Activated naive CD8-positive, alpha-beta T cell treated with anti-CD3 and anti-CD28 coated beads, Interleukin-2, amount 50 U/mL, for 24 hours (primary cell): ENCODE measurements at places on chromosomes 2 and 18.

- DNase-seq = no peak
These were observed 94.5 kb downstream of the LAMA1 start for GRCh38 chr18:7023063-7023580.

GRCh38 chr2:653645-654425 is 23.4 kb downstream of the TMEM18 start:
- no peak for DNase-seq

DNA sequence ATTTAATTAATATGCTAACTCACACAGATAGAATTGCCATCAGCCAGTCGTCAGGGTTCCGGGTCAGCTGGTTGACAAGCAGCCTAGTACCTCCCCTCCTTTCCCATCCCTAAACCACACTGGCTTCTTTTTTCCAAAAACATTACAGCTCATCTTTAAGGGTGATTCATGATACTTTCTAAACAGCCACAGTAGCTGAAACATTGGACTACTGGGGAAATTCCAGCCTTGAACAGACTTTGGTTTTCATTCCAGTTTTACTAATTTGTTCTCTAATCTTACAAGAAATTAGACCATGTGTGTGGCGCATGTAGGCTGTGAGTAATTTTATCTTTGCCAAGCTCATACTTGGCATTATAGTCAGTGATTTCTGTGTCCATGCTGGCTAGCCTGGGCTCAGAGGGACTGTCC is 110.8 kb downstream of the FMNL2 start:
- DNase-seq = no peak

DNA sequence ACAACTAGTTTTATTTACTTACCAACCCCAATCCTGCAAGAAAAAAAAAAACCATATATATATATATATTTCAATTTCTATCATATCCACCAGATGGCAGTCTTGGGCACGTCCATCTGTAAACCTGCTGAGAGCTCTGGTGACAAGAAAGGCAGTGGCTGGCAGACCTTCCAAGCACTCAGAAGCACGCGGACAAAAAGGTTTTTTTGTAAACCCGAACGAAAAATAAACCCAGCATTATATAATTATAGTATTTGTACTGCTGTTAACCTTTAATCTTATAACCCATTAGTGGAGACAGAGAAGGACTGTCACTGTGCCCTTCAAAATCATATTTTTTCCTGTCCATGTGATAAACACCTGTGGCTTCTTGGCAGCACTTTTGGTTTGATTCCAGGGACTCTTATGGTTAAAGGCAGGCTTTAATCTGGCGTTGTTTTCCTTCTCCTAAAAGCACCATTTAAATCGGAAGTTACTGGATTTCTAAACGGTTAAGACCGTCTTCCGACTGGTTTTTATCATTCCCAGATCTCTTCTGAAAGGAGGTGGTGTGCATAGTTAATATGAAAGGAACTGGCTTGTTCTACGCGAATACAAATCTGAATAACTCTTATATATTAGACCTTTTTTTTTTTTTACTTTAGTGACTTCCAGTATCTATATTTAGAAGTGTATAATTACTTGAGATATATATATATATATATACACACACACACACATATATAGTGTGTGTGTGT is 31.0 kb upstream of the SLC3A1 start:
- peak; percentile 46 for DNase-seq

- DNase-seq = no peak
These were observed 151.7 kb upstream of the KLF7 start for GRCh38 chr2:207317378-207317984.

GRCh38 chr18:8990276-8991031 is 112.0 kb upstream of the NDUFV2 start:
- no peak for DNase-seq

GRCh38 chr18:49368876-49369440 is 91.5 kb downstream of the DYM start:
- no peak for DNase-seq

GRCh38 chr2:43616967-43617680 is 19.9 kb upstream of the PLEKHH2 start:
- DNase-seq = no peak

DNA sequence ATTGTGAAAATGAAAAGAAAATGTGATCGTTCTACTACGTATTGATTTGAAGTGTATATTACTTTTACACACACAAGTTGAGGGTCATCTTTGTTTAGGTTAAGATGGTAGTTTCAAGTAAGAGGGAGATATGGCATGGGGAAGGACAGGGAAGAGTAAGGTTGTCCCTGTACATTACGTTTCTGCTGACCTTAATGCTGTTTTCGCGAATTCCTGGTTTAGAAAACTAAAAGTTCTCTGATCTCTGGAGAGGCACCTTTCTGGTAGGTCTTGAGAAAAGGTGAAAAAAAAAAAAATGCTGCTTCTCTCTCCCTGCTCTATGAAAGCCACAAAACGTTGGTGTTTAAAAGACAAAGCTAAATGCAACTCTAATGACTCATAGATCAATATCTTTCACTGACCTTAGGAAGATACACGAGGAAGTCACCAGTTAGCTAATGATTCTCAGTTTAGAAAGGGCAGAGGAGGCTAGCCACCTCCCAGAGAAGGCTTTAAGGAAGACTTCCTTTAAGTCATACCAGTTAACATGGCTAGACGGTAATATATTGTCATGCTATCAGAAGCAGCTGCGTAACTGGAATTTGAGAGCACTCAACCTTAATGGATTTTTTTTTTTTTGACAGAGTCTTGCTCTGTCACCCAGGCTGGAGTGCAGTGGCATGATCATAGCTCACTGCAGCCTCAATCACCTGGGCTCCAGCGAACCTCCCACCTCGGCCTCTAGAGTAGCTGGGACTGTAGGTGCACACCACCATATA is 13.2 kb downstream of the TXNDC2 start:
- no peak for DNase-seq

DNA sequence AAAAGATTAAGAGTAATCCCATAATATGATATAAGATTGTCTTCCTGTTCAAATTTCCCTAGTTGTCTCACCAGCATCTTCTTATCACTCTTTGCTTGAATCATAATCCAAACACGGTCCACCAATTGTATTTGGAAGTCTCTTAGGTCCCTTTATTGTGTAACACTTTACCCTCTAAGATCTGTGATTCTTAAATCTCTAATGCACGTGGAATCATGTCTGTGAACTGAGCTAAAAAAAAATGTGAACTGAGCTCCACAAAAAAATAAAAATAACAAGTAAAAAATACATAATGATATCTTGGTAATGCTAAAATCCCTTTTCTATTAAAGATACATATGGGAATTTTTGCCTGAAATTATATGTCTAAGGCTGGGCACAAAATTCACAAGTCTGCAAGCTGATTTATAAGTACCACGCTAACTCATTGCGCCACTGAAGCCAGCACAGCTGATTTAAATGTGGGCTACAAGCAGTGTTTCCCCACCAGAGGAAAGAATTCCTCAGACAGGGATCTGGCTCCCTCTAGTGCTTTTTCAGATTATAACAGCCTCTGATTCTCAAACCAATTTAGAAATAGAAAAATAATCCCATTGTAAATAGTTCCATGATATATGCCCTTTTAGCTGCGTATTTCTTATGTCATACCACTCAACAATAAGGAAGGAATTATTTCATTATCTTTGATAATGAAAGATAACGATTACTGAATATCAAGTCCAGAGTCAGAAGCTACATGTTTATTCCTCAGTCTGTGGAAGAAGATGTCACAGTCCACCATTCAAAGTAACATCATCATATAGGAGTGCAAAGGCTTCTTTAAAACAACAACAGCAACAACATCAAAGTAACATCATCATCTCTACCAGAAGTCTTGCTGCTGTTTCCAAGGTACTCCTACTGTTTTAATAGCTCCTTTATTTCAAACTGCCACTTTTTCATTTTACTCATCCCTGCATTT is 22.9 kb downstream of the RBM43 start:
- DNase-seq = peak; percentile 25

- DNase-seq = no peak
These were observed 5.2 kb upstream of the RSAD2 start for GRCh38 chr2:6872394-6872793.

DNA sequence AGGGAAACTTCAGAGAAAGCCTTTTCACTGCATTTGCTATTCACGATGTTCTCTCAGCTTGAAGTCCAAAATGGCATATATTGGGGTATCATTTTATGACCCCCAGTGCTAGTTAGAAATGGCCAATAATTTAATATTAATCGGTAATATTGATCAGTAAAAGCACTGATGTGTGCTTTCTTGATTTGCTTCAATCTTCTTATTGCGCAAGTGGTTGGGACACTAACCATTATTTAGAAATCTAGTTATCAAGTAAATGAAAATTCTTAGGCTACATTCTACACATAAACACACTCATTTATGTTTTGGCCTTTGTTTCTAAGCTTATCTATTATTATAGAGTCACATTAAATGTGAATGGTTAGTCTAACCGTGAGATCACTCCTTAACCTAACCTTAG is 49.7 kb upstream of the VWC2L start:
- no peak for DNase-seq

GRCh38 chr2:2663401-2664036 is 332.4 kb upstream of the MYT1L start:
- no peak for DNase-seq

DNA sequence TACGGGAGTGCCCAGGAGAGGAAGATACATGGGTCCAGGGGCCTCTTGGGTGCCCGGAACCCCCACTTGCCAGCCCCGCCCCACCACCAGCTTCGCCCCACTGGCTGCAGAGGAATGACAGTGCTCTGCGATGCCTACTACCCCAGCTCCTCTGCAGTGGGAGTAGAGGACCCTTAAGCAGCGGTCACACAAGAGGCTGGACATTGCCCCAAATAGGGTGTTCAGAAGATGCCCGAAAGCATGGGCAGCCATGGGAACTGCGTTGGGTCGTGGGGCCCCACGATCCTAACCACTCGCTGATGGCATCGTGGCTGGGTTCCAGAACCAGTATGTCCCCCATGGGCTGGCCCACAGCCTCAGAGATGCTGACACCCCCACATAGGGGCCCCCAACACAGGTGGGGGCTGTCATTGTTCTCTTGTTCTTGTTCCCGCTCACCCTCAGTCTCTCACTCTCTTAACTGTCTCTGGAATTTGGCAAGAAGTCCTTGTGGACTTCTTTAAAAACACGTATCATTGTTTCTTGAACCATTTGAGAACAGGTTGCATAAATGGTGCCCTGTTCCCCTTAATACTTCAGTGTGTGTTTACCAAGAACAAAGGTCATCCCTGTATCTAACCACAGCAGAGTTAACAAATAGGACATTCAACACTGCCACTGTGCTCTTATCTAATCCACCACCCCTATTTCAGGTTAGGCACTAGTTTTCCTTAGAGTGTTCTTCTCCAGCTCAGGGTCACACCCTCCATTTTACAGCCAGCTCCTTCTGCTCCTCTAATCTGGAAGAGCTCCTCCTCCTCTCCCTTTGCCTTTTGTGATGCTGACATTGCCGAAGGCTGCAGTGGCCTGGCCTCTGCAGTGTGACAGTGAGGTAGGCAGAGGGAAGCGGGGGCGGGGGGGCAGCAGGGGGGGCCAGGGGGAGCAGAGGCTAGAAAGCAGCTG is 76.3 kb downstream of the STPG4 start:
- DNase-seq = no peak

DNA sequence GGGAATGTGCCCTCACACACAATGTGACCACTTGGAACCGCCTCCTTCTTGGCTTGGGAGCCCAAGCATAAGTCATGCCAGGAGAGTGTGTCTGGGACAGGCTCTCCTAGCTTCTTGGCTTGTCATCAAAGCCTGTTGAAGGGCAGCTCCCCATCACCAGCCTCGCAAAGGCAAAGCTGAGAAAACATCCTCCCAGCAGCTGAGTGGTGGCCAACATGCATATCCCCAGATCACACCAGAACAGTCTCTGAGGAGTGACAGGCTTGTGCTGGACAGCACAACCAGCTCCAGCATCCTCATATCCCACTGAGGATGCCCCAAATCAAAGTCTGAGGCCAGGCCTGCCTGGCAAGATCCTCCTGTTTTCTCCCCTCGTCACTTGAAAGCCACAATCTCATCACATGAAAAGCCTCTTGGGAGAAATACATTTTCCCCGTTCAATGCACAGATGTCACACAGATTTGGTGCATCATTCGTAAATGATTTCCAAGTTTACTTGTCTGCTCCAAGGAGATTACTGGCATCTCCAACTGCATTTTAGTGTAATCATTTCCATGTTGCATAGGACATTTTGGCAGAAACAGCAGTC is 269.3 kb downstream of the TTC32 start:
- DNase-seq = no peak

DNA sequence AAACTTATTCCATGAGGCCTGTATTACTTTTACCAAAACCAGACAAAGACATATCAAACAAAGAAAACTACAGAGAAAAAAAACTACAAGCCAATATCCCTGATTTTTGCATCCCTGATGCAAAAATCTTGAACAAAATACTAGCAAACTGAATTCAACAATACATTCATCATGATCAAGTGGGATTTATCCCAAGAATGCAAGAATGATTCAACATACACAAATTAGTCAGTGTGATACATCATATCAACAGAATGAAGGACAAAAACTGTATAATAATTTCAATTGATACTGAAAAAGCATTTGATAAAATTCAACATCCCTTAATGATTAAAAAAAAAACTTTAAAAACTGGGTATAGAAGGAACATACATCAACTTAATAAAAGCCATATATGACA is 106.8 kb downstream of the SLC39A10 start:
- DNase-seq = no peak

GRCh38 chr2:2621855-2622254 is 290.8 kb upstream of the MYT1L start:
- no peak for DNase-seq

DNA sequence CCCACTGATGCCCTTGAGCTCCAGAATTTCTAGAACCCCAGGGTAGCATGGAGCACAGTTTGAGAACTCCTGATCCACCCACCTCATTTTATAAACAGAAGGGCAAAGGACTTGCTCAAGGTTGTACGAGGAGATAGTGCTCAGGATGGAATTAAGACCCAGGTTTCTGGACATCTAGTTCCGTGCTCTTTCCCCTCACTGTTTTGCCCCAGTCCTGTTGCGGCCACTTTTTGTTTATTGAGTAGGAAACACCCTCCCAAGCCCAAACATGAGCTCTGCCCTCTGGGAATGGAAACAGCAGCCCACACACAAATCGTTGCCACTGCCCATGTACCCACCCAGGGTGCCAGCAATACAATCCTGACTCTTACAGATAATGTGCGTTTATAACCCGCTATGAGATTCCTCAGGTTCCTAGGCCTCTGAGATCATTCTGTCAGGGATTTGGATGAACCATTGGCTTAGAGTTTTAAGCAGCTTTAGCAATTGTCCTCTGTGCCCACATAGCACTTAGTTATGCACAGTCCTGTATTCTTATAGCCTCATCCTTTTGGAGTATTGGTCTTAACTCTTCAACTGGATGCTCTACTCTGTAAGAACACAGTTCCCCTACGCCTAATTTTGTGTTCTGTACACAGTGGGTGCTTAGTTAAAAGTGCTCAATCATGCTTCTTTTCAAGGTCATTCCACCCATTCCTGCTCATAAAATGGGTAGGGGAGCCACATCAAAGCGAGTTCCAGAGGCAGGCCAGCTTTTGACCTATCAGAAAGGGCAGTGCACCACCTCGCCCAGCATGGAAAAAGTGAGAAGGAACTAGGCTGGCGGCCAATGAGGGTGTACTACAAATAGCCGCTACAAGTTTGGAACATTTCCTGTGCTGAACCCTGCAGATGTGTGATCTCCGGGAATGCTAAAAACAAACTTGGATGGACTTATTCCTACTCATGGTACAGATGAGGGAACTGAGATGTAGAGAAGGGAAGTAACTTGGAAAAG is 60.3 kb upstream of the IGFBP2 start:
- DNase-seq = no peak

- no peak for DNase-seq
These were observed 186.6 kb upstream of the SMAD2 start for GRCh38 chr18:48116873-48117630.

- DNase-seq = no peak
These were observed 161.6 kb downstream of the BCL11A start for GRCh38 chr2:60391649-60392375.

- DNase-seq = no peak
These were observed 543.7 kb downstream of the SUCLG1 start for GRCh38 chr2:83915381-83915780.
